NCI-H345 (cell line): ENCODE measurements at places on chromosomes 6 and 20.

DNA sequence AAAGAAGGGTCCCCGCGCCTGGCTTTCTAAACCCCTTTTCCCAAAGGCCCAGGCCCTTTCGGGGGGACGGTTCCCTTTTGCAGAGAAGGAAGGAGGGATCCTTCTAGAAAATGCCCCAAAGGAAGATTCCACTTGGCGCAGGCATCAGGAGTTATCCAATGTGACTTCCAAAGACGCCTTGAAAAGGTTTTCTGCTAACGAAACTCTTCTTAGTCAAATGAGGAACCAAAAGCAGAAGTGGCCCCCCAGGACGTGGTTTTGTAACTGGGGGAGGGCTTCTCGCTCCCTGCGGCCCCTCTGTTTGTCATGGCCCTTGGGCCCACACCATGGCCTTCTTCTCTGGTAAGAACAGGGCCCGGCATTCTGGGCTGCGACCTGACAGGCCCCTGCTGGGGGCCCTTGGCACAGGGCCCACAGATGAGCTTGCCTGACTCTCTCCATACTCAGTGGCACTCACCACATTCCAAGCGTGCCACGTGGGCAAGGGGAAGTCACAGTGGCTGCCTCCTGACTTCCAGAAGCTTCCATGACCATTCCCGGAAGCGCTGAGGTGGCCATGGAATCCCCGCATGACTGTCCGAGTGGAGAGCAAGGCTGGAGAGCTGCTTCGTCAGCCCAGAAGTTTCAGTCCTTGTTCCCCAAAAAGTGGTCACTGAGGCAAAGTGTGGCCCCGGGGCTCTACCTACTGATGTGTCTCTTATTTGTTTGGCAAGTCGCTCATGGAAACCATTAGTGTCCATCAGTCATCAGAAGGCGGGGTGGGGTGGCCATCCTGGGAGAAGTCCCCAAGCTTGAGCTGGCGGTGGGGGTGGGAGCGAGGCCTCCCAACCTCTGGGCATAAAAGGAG lies 834 bp upstream of the CTSZ start:
- no peak for DNase-seq

DNA sequence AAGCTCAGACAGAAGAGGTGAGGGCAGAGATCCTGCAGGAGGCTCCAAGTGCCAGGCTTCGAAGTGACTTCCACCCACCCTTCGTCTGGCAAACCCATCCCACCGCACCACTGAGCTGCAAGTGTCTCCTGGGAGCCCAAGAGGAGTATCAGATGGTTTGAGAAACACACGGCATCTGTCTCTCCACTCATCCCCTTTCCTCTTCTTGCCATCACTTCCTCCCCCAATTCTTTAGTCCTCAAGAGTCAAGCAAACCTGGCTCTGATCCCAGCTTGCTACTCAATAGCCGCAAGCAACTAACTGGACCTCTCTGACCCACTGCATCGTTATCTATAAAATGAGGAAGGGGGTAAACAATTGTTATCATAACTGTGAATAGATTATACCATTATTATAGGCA lies 142.1 kb downstream of the BMP7 start:
- no peak for DNase-seq

DNA sequence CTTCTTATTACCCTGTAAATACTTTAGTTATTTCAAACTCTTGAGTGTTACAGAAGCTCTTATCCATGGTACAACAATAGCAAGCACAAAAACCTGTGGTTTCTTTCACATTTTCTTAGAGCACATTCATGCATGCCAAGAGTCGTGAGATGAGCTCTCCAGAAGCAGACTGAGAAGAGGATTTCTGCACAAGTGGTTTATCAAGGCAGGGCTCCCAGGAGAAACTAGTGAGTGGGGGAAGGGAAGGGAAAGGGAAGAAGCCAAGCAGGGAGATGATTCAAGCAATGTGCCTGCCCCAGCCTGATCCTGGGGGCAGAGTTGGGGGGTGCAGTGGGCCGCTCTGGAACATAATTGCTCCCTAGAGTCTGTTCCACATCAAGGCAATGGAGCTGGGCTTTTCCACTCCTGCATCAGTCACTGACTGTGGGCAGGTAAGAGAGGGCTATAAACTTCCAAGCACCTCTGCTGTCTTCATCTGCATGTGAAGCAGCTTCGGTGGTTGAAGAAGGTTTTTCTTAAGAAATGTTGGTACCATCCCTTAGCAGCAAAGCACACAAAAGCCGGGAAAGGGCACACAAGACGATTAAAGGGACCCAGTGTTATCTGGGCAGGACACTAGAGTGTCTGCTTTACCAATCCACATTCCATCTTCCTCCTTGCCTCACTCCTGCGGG lies 152.1 kb downstream of the PLCB4 start:
- DNase-seq, result no peak

DNA sequence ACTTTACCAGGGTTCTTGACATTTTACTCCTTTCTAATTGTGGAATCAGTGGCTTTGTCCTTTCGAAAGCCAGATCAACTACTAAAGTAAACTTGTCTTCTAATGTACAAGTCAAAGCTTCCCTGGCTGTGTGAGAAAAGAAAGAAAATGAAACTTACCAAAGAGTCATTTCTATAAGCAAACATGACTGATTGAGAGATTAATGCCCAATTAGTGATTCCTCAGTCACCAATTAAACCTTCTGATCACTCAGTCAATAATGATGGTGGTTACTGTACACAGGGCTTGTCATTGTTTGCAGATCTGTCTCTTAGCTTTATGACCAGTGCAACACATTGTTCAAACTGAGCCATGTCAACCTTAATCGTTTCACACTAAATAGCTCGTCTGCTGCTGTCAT lies 1168.4 kb upstream of the CITED2 start:
- no peak for DNase-seq

- DNase-seq, result no peak
These were observed 22.0 kb upstream of the MAS1L start for GRCh38 chr6:29509711-29510110.

DNA sequence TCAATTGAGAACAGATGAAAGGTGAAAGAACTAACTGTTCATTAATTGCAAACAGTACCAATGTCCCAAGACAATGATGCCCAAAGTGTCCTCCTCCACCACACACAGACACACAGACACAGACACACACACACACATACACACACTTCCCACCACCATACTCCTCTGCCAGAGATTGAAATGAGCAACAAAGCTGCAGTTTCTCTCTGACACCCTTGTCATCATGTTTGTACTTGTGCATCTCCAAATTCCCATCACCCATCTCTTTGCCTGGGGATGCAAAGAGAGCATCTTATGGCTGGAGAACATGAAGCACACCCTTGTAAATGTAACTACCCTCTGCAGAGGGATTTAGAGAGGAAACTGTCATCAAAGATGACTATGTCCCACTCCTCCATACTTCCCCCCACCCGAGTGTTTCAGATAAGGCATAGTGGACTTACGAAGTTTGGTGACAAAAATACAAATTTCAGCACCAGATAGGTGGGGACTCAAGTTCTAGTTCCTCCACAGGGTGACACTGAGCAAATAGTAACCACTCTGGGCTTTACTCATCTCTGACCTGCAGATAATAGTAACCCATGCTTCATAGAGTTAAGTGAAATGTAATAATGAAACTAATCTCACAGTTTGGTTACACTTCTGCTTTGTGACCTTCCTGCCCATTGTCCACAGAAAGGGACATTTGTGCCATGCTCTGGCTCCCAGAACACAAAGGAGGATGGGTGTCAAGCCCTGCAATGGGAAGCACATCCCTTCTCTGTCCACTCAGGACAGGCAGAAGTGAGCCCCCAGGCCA lies 8.7 kb downstream of the MAFB start:
- no peak for DNase-seq

- DNase-seq, result no peak
These were observed 57.7 kb downstream of the SNX5 start for GRCh38 chr20:17910828-17911294.

DNA sequence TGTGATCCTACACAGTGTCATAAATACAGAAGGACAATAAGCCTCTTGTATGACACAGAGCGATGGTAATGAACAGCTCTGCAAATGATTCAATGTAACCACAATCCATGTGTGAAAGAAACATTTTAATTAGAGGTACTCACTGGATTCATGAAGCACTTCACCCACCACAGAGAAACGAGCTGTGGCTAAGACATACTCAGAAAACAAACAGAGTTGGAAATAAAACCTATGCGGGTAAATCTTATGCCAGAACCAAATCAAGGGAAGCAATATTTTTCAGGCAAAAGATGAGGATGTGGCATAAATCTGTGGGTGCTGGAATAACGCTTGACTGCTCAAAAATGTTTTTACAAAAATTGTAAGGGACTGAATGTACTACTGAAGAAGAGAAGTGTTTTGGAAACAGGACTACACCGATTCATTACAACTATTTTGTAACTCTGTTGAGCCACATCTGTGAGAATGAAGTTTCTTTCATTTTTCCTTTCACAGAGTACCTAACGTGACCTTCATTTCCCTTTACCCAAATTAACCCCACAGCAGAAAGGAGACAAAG lies 112.1 kb downstream of the WDR27 start:
- DNase-seq, result peak; percentile 17

GRCh38 chr6:166655251-166655650 lies 28.2 kb upstream of the RPS6KA2 start:
- no peak for DNase-seq

- no peak for DNase-seq
These were observed 67.0 kb downstream of the SLX4IP start for GRCh38 chr20:10502098-10502526.

GRCh38 chr6:156660389-156660788 lies 116.8 kb upstream of the ARID1B start:
- no peak for DNase-seq

DNA sequence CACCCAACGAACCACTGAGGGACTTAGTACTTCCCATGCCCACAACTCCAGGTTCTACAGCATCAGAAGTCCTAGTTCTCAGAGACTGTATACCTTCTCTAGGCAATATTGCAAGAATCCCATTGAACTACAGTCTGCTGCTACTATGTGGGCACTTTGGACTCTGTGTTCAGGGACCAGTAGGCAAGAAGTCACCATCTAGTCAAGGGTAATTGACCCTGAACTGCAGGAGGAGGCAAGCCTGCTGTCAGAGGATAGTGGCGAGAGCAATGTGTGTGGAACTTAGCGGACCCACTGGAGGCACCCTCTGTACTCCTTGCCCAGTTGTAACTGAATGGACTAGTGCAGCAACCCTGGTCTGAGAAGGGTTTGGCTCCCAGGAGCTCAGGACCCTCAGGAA lies 15.7 kb downstream of the HEBP2 start:
- DNase-seq, result no peak

DNA sequence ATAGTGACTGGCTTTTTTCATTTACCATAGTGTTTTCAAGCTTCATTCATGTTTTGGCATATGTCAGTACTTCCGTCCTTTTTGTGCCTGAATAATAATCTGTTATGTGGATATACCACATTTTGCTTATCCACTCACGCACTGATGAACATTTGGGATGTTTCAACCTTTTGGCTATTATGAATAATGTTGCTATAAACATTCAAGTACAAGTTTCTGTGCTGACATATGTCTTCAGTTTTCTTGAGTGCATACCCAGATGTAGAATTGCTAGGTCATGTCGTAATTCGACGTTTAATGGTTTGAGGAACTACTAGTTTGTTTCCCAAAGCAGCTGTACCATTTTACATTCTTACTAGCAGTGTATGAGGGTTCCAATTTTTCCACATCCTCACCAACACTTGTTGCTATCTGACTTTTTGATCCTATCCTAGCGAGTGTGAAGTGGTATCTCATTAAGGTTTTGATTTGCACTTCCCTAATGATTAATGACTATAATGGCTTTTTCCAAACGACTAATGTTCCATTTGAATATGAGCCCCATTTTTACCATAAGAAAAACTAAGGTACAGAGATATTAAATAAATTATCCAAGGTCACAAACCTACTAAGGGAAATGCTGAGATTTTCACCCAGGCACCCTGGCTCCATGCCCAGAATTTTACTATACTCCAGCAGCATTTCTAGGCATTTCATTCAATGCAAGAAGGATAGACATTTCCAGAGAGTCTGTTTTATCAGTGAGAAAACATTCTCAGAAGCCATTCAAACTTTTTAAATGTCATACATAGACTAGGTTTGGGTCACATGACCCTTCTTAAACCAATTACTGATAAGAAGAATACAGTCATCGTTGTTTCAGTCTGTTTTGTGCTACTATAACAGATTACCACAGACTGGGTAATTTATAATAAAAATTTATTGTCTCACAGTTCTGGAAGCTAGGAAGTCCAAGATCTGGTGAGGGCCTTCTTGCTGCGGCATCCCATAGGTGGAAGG lies 71.1 kb upstream of the RUNX2 start:
- no peak for DNase-seq

- DNase-seq, result no peak
These were observed 191.6 kb downstream of the SOX4 start for GRCh38 chr6:21785164-21785563.

DNA sequence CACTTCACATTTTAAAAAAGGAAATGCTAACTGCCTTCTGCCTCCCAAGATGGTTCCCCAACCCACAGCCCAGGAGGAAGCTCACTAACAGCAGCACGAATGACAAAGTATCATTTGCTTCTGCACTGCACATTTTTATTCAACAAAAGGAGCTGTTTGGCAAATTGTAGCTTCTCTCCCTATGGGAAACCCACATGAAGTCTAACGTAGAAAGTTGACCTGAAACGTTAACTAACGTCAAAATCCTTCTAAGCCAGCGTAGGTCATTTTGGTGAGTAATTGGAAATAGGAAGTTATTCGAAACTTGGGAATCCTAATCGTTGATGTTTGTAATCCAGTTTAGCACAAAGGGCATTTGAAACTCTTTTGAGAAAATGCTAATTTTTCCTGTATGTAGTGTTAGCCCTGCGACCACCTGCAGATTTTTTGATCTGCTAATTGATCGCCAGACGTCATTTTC lies 2.9 kb downstream of the SALL4 start:
- no peak for DNase-seq

GRCh38 chr20:32626859-32627636 lies 41.9 kb upstream of the NOL4L start:
- peak; percentile 95 for DNase-seq

DNA sequence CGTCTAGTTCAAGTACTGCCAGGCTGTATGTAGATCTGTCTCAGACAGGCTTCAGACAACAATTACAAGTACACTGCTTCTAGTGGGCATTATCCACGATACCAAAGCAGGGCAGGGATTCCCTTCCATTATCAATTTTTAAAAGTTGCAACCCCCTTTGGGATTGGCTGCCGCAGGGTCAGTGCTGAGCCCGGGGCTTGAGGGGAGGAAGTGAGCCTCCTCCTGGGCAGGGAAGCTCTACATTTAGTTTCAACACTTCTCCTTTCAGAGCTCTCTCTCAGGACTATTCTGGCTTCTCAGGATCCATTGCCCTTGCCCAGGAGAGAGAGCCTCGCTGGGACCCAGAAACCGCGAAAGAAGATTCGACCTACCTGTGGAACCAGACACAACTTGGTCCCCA lies 1.5 kb downstream of the HTR1B start:
- DNase-seq, result no peak

DNA sequence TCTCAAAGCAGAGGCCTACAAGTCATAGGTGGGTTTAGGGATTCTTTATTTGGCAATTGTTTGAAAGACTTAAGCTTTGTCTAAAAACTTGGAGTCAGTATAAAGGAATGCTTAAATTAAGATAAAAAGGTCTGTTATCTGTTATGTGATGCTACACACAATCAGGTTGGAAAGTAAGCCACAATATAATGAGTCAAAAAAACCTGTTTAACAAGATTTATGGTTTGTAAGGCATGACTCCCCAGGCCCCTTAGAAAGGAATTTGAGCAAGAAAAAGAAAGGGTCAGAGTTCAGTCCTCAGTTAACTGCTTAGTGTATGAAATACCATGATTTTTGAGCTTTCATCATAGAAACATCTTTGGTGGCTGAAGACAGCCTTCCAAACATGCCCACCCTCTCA lies 66.8 kb upstream of the HMGN3 start:
- no peak for DNase-seq

GRCh38 chr6:104639668-104640067 lies 220.1 kb downstream of the HACE1 start:
- no peak for DNase-seq

- peak; percentile 13 for DNase-seq
These were observed 40.9 kb downstream of the CDKAL1 start for GRCh38 chr6:20575125-20575524.
